ENCODE measurements at places on chromosomes 7 and 10. TPM values are rescaled to one million over a fixed set of nuclear protein-coding genes. Genes with fewer than 3 reads are reported as not detected.
A peak's percentile ranks its signal among the peaks of the same experiment; 100 is the strongest.

ATOH7 gene
- not detected for total RNA-seq

- no peak for DNase-seq
Observed at GRCh38 chr10:6782378-6782777, 202.3 kb upstream of the PRKCQ start.

CALML5 gene
- not detected for total RNA-seq

NACAD gene
- total RNA-seq: 0.76 TPM

PRR15 gene
- total RNA-seq: not detected

GRCh38 chr10:114181971-114182370 is 2.8 kb downstream of the TDRD1 start:
- no peak for DNase-seq

GJD4 gene
- total RNA-seq: not detected

GPR141 gene
- not detected for total RNA-seq

- DNase-seq: no peak
Observed at GRCh38 chr10:101364721-101365120, 10.8 kb downstream of the BTRC start.

DNA sequence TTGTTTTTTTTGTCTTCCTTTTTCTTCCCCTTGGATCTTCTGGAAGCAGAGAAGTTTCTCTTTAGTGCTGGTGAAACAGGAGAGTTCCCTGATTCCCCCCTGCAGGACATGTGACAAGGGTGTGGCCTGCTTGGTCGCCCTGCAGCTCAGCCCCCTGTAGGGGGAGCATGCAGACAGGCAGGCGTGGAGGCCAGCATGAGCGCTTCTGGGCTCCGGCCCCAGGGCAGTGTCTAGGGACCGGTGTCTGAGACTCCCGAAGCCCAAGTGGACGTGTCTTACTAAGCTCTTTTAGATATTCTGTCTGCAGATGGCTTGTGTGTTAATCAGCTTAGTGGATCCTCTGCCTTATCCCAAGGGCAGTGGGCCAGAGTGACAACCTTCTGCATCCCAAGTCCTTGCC is 26.1 kb downstream of the PRSS58 start:
- no peak for DNase-seq

CCDC186 gene
- total RNA-seq: 17.3 TPM

GRCh38 chr10:49157229-49157628 is 23.4 kb upstream of the FAM170B start:
- no peak for DNase-seq

SFRP5 gene
- total RNA-seq: not detected

DNA sequence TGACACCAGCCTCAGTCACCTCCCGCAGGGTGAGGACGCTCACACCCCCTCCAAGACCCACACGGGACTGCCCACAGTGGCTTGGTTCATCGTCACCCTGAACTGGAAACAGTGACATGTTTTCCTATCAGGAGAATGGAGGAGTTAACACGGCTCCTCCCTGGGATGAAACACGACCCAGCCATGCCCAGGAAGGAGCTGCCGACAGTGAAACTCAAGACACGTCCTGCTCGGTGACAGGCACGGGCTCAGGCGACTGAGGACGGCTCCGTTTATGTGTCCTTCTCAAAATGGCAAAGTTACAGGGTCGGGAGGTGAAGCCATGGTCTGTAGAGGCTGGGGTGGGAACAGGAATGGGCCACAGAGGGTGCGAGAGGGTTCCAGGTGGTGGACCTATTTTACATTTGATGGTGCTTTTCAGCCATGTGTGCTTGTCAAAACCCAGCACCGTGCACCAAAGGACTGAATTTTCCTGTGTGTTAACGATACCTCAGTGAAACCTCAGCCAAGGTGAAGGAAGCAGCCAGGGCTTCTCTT is 272.4 kb downstream of the ADARB2 start:
- DNase-seq: no peak

DNA sequence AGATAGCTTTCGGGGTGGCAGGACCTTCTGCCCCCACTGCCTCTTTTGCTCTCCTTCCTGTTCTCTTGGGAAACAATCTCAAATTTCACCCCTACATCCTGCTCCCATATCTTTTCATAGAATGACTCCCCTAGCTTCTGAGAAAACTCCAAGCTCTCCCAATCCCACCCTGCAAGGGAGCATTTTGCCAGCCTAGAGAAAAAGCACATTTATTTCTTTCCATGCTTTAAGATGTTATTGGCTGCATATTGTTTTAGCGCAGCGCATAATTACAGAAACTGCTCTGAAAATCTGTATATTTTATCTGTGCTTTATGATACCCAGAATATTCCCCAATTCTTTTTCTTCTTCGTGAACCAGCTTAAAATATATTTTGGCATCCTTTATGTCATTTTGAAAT is 601.3 kb downstream of the KCNMA1 start:
- DNase-seq: no peak

SOSTDC1 gene
- total RNA-seq: not detected

DNA sequence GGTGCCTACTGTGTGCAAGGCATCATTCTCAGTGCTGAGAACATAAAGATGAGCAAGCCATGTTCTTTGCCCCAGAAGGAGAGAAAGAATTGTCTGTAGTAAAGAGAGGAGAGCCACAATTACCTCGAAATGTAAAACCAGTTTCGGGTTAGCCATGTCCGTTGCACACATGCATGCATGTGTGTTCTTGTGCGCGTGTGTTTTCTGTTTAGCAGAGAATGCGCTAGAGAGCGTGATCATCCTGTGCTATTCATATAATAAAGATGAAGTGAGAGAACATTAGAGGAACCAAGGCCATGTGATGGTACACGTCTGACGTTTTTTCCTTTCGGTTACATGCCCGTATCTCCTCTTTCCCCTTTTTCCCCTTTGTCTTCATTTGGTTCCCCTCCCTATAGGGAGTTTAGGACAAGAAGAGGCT is 158.2 kb downstream of the CELF2 start:
- DNase-seq: no peak

CPED1 gene
- total RNA-seq: not detected

- DNase-seq: no peak
Observed at GRCh38 chr10:34969171-34969570, 121.0 kb downstream of the CUL2 start.

COL13A1 gene
- not detected for total RNA-seq

DNA sequence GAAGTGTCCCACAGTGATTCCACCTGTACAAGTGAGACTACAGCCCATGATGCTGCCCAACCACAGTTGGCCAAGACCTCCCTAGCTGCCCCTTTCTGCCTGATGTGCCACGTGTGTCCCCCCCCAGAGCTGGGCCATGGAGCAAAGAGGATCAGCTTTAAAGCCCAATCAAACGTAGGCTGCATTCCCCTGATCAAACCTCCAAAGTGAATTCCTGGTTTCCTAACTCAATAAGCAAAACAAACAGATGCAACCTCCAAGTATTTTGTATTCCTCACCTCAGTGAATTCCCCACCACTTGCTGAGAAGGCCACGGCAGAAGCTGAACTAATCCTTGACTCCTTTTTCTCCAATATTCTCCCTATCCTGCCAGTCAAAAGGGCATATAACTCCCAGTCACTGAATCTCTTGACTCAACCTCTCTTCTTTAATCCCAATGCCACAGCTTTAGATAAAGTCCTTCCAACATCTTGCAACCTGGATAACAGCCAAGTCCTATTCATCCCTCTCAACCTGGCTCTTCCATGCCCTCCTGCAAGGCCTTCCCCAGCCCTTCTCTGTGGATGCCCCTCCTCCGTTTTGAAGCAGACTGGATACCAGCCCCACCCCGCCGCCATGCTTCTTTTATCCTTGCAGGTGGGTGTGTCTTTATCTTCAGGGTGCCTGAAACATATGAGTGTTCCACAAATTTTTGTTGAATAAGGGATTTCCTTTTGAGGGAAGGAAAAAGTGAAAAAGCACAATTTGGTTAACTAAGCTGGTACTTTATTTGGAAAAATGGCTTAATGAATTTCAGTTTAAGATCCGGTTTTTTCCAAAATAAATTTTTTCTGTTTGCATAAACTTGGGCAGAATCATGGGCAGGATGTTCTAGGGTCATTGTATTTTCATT is 285.2 kb upstream of the MKLN1 start:
- DNase-seq: no peak

- no peak for DNase-seq
Observed at GRCh38 chr7:26724795-26725194, 139.6 kb downstream of the SKAP2 start.

- DNase-seq: peak; percentile 39
Observed at GRCh38 chr10:63866075-63866746, 345.0 kb downstream of the REEP3 start.

LBX1 gene
- total RNA-seq: not detected

DNA sequence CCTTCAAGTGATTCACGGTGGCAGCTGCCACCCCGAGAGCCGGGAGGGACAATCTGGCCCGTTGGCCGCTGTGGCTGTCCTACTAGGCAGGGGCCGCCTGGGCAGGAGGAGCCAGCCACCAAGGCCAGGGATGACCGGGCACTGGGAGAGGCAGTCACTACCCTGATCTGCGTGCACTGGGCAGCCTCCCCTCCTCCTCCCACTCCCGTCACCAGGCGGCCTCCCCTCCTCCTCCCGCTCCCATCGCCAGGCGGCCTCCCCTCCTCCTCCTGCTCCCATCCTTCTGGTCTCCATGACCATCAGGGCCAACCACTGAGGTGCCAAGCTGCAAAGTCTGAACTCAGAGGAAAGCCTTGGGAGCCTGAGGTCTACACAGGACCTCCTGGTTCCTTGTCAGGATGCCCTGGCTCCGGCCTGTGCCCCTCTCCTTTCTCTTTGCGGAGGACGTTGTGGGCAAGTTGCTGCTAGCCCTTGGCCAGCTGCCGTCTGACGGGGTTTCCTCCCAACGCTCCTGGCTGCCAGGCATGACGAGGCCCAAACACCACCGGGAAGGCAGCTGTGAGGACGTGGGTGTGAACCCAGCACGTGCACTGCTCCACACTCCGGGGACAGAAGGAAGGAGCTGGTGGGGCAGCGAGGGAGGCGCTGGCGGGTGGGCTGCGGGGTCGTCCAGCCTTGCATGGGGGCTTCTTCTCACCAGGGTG is 131.1 kb downstream of the WDR37 start:
- no peak for DNase-seq

- DNase-seq: no peak
Observed at GRCh38 chr7:40647719-40648118, 512.9 kb downstream of the SUGCT start.

Data from activated T-cell treated with anti-CD3 and anti-CD28 coated beads, Interleukin-2, amount 50 U/mL, for 72 hours (primary cell).